HCT116 (cell line): ENCODE measurements at places on chromosomes 6 and 20.

DNA sequence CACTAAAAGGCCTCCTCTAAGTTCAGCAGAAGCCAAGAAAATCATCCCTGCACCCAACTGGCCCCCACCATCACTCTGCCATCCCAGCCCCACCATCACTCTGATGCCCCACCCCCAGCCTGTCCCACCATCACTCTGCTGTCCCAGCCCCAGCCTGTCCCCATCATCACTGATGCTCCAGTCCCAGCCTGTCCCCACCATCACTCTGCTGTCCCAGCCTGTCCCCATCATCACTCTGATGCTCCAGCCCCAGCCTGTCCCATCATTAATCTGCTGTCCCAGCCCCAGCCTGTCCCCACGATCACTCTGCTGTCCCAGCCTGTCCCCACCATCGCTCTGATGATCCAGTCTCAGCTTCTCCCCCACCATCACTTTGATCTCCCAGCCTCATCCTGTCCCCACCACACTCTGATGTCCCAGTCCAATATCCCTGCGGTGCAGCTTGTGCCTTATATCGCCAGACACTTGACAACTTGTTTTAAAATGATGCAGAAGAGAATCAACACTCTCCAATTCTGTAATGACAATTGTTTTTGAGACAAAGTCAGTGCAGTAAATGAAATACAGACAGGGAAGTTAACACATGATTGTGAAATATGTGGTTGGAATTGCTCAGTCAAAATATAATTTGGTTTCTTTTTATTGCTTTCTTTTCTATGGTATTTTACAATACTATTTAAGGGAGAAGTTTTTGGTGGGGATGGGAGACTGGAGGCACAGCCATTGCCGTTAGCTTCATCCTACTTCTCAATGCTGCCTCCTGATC lies 100.8 kb downstream of the TNFAIP3 start:
- no peak for DNase-seq

GRCh38 chr20:16749573-16749972 lies 1.4 kb downstream of the OTOR start:
- no peak for DNase-seq

- no peak for DNase-seq
Measured at GRCh38 chr20:50434653-50435396, 75.4 kb upstream of the PTPN1 start.

DNA sequence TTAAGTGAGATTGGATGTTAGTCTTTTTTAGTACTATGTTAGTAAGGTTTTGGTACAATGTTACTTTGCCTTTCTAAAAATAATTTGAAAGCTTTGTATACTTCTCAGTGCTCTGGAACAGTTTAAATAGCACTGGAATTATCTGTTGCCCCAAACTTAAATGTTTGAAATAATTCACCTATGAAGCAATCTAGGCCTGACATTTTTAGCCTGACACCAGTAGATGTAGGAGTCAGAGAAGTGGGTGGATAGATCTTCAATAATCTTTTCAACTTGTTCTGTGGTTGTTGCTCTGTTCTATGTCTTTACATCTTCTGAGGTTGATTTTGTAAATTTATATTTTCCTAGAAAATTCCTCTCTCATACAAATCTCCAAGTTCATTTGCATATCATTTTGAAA lies 103.1 kb upstream of the ADGRF1 start:
- no peak for DNase-seq

DNA sequence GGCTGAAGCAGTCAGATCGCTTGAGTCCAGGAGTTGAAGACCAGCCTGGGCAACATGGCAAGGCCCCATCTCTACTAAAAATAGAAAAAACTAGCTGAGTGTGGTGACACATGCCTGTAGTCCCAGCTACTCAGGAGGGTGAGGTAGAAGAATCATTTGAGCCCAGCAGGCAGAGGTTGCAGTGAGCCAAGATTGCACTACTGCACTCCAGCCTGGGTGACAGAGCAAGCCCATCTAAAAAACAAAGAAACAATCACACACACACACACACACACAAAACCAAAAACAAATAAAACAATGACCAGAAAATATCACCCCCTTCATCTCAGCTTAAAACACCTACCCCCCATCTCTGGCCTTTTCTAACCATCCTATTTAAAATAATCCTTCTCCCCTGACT lies 68.0 kb downstream of the BTBD9 start:
- no peak for DNase-seq

GRCh38 chr6:73329201-73329600 lies 24.9 kb downstream of the DPPA5 start:
- no peak for DNase-seq
